Dermis lymphatic vessel endothelial cell (primary cell): ENCODE measurements at places on chromosomes 1 and 21. TPM values are rescaled to one million over a fixed set of nuclear protein-coding genes. Genes with fewer than 3 reads are reported as not detected.

Gene PTGER3
- total RNA-seq = under 0.01 TPM in 2 replicates

Gene DDR2
- 7.6 and 10.0 TPM in 2 replicates for total RNA-seq

Gene C4BPA
- not detected in 2 replicates for total RNA-seq

Gene CRB1
- total RNA-seq = not detected in 2 replicates
